ENCODE measurements at places on chromosomes 2 and 18. TPM values are rescaled to one million over a fixed set of nuclear protein-coding genes. Genes with fewer than 3 reads are reported as not detected.

- DNase-seq, result no peak
These were observed 59.6 kb downstream of the FEZ2 start for GRCh38 chr2:36538335-36538734.

Gene KIAA2012
- not detected for total RNA-seq

GRCh38 chr18:45104049-45104395, 423.3 kb downstream of the SETBP1 start:
- DNase-seq, result no peak

DNA sequence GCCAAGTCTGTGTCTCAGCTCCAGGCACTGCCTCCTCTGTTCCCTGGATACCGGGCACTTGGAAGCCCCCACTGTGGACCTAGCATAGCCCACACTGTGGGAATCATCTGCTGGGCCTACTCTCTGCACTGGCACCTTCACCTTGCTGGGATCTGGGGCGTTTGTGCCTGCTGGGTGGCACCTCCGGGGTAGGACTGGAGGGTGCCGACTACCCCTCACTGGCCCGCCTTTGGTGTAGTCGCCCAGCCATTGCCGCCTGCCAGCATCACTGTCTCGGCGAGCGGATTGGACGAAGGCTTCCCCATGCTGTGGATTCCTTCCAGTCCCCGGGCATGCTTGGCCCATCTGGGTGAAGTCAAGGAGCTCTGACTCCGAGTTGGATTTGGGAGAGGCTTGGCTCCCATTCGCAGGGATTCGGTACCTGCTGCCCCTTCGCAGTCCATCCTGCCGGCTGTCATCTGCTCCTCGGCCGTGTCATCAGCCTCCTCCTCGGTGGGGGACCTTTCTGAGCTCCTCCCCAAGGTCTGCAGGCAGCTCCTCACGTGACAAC, 180.6 kb upstream of the HDAC4 start:
- no peak for DNase-seq

- no peak for DNase-seq
These were observed 6.8 kb upstream of the GALM start for GRCh38 chr2:38659115-38659514.

Data from left ventricle myocardium inferior (tissue), 1 donor.